HS-27A (cell line): ENCODE measurements at places on chromosomes 5 and 9.

DNA sequence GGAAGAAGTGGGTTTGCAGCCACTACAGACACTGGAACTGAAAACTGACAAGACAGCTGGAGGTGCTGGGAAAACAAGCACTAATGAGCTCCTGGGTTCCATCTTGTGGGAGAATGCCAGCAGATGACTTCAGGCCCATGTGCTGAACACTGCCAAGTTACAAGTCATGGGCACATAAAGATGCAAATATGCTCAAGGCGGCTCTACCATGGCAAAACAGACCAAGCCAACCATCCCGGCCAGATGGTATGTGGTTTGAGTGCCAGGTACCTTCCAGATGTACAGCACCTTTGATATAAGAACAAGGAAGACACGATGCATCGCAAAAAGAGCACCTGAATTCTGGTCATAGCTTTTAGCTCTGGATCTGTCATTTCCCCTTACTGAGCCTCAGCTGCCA lies 19.9 kb downstream of the TNFSF8 start:
- DNase-seq, result no peak

DNA sequence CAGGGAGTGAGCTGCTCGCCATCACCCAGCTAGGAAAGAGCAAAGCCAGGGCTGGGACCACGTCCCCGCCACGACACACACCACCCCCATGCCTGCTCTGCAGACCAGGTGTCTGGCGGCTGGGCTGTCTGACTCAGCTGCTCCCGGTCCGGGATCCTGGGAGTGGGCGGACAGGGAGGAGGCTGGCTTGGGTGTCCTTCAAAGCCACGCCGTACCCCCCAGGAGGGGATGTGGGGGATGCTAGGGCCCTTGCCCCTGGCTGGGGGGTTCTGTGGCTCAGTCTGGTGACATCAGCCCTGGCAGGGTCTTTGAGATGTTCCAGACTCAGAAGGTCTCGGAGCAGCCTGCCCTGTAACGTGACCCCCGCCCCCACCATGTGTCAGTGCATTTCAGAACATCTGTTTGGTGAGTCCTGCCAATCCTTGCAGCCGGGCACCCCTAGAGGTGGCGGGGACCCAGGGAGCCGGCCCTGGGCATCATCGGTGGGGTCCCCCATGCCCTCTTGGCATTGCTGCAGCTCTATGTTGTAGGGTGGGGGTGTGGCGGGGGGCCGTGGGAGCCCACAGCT lies 62.3 kb downstream of the HMCN2 start:
- DNase-seq, result no peak

DNA sequence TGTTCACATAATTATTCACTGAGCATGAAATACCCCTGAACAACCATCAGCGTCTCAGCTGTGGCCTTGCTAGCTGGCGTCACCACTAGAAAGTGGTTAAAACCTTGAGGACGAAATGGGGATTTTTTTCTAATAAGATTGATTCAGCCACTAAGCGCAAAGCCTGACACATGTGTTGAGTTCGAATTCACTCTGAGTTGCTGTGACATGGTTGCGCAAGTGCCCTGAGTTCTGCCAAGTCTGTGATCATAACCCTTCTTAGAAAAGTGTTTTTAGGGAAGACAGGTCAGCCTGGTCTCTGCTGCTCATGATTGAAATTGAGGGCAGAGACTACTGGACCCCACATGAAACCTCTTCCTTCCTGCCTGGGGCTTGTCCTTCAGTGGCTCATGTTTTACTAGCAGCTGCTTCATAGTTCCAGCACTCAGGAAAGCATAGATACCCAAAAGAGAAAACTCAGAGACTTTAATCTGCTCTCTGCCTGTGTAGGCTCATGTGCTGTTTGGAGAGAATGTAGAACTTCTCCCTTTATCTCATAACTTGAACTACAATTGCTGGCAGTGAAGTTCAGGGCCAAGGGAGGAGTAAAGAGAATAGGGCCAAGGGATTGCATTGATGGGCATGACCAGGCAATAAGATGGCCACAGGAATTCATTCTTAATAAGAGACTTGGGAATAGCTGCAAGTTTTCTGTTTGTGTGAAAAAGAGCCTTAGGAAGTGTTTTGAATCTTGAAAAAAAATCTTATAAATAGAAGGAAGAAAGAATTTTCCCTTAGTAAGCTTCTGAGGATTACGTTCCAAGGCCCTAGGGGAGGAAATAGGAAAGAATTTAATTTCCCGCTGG lies 66.8 kb upstream of the CXCL14 start:
- DNase-seq, result no peak

DNA sequence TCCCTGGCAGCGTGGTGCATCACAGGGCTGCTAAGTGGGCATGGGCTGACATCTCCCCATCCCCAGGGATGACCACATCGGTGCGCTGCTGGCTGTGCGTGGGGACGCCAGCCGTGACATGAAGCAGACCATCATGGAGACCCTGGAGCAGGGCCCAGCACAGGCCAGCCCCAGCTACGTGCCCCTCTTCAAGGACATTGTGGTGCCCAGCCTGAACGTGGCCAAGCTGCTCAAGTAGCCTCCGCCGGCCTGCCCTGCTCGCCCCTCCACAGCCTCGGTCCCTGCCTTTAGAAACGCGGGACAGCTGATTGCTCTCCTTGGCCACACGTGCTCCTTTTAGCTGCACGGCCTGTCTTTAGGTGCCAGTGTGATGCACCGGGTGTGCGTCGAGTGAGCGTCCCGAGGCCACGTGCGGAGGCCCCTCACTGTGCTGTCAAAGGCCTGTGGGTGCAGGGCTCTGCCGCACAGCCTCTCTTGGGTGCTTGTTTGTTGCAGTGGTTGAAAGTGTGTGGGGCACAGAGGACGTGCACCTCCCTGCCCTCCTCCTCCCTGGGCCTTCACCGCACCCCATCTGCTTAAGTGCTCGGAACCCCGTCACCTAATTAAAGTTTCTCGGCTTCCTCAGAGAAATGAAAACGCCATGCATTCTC lies 23.8 kb downstream of the EXOC3 start:
- DNase-seq, result no peak

DNA sequence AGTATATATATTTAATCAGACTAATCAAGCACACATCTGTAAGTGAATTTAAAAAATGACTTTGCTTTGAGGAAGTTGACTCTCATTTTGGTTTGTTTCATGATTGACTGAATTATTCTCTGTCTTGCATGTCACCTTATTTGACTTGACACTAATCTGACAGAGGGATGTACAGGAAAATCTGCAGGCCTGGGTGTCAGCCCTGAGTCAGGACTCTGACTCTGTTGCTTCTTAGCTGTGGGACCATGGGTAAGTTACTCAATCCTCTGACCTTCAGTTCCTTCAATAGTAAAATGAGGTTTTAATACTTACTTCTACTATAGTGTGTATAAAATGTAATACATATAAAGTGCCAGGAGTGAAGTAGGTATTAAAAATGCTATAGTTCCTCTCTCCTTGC lies 415.9 kb downstream of the ARHGEF28 start:
- DNase-seq, result no peak

GRCh38 chr5:153714798-153715197 lies 224.3 kb downstream of the GRIA1 start:
- no peak for DNase-seq

DNA sequence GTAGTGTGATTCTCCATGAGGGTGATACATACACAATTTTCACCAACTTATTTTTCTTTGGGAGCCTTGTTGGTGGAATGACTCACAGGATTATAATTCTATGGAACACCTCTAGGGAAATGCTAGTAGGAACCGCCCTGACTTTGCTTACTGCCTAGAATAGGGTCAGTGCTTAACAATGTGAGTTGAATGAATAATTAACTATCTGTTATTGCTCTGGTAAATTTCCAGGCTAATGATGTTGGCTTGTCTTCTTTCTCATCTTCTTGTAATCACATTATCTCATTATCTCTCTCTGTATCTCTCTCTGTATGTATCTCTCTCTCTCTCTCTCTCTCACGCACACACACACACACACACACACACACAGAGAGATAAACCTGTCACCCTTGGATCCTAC lies 291.1 kb downstream of the TRIM32 start:
- DNase-seq, result no peak

- DNase-seq, result no peak
These were observed 95.0 kb downstream of the NPR3 start for GRCh38 chr5:32805971-32806638.

DNA sequence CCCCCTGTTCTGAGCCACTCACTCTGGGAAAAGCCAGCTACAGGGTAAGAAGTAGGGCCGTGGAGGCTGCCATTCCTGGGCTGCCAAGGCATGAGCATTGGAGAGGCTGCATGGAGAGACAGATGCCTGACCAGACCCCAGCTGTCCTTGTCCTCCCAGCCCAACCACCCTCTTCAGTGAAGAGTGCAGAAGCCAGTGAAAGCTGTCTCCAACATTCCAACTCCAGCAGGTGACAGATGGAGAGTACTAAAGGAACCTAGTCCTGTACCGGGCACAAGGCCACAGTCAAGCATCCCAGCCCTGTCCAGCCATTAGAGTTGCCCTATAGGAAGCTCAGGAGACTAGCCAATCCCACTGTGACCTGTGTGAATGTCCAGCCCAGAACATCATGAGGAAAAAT lies 165.1 kb downstream of the DIRAS2 start:
- no peak for DNase-seq

GRCh38 chr9:33446240-33446945 lies 1.0 kb downstream of the AQP3 start:
- no peak for DNase-seq
